ENCODE measurements at places on chromosomes 6 and 20.

- DNase-seq = no peak
These were observed 403.6 kb downstream of the PLCB1 start for GRCh38 chr20:8535403-8536261.

- no peak for DNase-seq
These were observed 242.6 kb upstream of the SOX4 start for GRCh38 chr6:21350926-21351325.

GRCh38 chr6:143195349-143195845, 134.7 kb downstream of the AIG1 start:
- DNase-seq = no peak

- no peak for DNase-seq
These were observed 835.3 kb upstream of the EPHA7 start for GRCh38 chr6:94254689-94255088.

GRCh38 chr20:62159839-62160238, 16.3 kb downstream of the SS18L1 start:
- no peak for DNase-seq
